ENCODE measurements at places on chromosomes 4 and X.

GRCh38 chr4:55549888-55550287 is 3.2 kb upstream of the CLOCK start:
- DNase-seq: no peak

DNA sequence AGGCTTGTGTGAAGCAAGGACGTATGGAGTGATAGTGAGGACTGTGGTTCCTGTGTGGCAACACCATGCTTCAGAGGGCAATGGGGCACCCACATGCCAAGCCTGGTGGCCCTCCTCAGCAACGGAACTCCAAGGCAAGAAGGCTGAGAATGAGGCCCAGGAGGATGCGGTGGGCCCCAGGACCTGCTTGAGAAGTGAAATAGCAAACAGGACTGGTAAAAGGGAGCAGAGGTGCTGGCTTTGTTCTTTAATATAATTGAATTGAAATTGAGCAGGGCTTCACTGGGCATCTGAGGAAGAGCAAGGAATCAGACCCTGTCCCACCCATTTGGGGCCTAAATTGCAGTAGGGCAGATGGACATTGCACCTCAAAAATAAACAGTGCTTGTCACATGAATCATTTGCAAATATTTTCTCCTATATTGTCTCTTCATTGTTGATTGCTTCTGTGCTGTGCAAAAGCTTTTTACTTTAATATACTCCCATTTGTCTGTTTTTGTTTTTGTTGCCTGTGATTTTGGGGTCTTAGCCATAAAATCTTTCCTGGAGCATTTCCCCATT is 2.3 kb downstream of the TMEM187 start:
- DNase-seq: no peak

DNA sequence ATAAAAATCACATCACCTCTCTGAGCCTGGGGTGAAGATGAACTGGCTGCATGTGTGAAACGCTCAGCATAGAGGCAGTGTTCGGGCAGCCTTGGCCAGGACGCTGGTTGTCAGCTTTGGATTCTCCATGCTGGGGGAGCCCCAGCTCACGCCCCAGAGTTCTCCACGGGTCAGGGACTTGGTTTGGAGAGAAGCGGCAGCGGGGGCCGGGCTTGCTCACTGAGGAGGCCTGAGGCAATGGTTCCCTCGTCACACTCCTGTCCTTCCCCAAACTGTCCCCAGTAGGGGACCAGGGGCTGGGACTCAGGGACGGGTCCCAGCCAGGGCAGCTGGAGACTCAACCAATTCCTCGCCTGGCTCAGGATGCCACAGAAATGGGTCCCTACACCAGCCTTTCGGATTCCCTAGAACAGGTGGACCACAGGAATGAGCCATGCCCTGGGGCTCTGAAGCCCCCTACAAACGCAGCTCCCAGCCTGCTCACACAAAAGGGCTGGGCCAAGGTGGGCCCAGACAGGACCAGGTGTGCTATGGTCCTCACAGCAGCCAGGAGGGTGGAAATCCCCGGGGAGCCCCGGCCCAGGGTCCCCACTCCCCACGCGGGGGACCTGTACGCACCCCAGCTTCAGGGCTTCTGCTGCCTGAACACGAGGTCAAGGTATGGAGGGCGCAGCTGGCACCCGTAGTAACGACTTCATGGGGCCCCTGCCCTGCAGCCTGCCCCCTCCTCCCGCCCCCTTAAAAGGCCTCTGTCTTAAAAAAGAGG is 1.4 kb downstream of the MXD4 start:
- no peak for DNase-seq

- no peak for DNase-seq
Measured at GRCh38 chr4:98519268-98519977, 139.0 kb downstream of the TSPAN5 start.

DNA sequence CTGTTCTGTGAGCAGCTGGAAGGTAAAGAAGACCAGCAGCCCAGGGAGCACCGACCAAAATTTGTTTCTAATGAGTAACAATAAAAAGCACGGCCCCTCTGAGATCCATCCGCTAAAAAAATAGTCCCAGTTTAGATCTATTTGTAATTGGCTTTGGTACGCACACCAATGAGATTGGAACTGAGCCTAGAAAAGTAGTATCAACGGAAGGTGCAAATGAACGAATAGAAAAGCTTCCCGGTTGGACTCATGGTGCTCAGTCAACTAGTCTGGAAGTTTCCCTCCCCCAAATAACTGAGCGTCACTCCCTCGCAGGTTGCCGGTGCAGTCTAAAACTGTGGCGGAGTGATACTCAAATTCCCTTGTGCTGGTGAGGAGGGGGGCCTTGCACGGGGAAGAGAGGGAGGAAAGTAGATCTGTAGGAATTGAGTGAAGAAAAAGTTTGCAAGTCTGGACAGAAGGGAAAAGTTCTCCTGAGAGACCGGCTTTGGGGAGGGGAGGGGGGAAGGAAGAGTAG is at the start of gene COL4A5:
COL4A5 (plus strand) TSS at position 413 of the 517 bp plus-strand sequence. CDS start 288 bp downstream, outside the sequence.
- no peak for DNase-seq

DNA sequence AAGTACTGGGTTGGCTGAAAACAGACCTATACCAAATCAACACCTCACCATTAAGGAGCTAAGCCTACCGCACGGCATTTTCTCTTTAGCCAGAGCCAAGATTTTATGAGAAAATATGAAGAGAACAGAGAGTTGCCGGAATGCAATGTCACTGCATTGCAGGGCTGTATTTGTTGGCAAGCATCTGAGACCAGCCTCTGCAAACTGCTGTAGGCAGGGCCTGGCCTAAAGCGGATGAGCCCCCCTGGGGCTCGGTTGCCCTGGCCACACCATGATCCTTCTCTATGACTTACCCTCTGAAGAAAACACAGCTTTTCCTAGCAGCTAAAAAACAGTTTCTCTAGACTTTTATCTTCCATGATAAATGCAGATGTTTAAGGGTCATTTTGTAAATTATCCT is 120.5 kb upstream of the SORBS2 start:
- DNase-seq: no peak

- no peak for DNase-seq
Measured at GRCh38 chr4:150235808-150236271, 157.6 kb downstream of the DCLK2 start.

DNA sequence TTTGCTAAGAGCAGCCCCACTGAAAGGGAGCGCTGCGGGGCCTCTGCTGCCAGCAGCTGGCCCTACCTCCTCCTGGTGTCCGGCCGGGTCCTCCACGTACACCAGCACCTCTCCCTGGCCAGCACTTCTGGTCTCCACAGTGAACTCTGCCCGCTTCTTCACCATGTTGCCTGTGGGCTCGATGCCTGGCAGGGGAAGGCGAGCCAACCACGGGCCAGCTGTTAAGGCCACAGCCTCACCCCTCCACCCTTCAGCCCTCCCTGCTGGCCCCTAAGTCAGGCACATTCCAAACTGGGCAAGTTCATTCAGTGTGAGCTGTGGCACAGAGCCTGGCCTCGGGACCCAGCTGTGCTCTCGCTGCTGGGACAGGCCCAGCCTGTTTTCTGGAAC is 7.8 kb downstream of the FLNA start:
- DNase-seq: no peak

DNA sequence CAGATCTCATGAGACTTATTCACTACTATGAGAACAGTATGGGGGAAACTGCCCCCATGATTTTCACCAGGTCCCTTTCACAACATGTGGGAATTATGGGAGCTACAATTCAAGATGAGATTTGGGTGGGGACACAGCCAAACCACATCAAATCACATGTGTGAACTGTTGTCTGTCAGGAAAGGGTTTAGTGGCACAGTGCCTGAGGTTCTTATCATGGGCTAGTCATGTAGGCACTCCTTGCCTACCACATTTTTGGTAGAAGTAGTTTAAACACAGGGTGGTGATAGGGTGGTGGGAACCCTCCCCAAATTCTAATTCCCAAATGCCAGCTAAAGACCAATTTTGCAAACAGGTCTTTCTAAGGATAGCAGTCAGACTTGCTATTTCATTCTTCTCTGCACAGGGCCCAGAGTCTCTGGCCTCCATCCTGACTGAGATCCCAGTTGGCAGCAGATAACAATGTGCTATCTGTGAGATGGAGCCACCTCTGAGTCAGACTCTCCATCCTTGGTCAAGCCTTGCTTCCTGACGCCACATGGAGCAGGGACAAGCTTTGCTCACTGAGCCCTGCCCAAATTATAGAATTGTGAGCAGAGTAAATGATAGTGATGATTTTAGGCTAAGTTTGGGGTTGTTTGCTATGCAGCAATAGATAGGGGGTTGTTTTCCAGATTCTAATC is 33.5 kb upstream of the SETD7 start:
- DNase-seq: no peak

GRCh38 chr4:173802662-173803022 is 272.6 kb upstream of the HAND2 start:
- DNase-seq: no peak

GRCh38 chr4:6116696-6117285 is 83.6 kb downstream of the JAKMIP1 start:
- DNase-seq: no peak

GRCh38 chr4:154779362-154779947 is 1.6 kb upstream of the RBM46 start:
- no peak for DNase-seq

GRCh38 chrX:97538745-97539144 is 655.0 kb downstream of the RPA4 start:
- DNase-seq: no peak

DNA sequence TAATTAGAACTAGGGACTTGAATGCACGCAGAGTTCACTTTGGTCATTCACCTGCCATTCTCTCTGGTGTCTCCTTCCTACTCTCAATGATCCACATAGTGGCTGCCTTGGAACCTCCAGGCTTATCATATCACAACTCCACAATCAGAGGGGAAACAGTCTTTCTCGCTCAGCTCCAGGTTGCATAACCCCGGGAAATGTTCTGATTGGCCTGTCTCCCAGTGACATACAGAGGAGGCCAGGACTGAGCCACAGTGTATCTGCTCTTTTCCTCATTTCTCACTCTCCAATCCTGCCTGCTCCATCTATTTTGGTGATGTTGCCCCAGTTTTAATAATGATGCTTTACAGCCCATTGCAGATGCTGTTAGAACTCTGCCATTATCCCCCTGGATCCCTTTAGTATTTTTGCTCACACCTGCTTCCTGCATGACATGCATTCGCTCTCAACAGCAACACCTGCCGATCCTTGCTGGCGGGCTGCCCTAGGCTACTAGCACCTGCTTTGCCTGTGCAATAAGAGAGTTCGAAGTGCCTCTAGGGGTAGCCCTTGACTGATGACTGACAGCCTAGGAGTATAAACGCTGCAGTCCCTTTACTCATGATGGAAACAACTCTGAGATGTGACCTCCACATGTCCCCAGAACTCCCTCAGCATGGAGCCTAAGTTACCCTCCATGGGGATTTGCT is 211.3 kb upstream of the RPS6KA3 start:
- no peak for DNase-seq

DNA sequence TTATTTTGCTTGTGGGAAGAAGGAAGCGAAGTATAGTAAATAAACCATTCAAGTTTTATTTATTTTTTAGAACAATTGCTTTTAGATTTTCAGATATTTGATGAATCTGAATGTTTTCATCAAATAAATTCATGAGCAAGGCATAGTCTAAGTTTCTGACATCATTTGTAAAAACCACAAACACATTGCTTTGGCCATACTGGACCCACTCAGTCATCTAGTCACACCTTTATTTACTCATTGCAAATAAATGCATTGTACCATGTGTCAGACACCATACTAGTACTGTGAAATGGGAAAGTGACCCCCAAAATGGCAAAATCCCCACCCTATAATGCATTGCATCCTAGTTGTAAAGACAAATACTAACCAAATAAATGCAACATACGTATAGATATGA is 449.1 kb upstream of the SMIM31 start:
- no peak for DNase-seq

DNA sequence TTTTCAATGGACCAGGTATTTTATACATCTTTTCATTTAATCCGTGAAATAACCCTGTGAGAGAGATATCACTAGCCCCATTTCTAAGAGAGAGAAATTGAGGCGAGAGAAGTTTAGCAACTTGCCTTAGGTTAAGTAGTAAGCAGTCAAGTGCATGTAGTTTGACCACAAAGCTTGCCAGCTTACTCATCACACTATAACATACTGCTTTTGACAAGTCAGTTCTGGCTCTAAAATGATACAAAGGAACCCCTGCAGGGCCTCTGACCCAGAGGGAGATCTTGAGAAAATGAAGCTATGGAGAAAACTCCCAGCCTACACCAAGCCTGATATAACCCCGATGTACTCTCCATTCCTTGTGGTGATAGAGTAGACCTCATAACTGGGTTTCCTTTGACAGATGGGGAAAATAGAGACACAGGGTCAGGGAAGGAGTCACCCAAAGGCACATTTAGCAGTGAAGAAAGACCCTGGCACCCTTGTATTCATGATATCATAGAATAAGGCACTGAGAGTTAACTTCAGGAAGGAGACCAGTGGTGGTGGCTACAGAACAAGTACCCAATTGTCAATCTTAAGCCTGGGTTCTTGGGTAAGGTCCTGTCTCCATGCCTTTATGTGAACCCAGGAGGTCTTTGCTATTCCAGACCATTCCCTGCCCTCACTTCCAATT is 60.2 kb upstream of the MSN start:
- no peak for DNase-seq

DNA sequence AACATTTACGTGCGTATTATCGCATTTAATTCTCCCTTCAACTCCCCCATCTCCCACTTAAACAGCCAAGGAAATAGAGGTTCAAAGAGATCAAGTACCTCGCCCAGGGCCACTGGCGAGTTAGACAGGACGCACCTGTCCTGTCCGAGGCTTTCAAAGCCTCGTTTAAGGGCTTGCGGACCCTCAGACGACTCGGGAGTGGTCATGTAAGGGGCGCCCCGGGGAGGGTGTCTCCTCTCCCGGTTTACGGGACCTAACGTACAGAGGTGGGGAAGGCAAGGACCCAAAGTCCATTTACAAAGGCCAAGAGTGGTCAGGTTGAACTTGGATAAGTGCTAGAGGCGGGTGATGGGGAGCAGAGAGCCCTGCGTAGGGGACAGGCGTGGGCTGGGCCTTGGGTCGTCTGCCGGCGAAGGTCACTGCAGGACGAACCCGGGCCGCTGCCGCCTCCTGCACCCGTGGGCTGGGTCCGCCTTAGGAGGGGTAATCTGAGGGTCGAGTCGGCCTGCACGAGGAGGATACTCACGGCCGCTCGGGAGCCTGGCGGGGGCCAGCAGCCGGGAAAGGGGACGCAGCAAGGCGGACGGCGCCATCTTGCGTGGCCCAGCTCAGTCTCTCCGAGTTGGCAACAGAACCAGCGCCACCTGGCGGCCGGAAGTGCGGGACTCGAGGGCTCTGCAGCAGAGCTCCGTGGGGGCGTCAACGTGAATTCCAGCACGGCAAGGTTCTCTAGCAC is 5.9 kb upstream of the NAA15 start:
- DNase-seq: peak; percentile 100

GRCh38 chr4:73922766-73923630 is 53.8 kb downstream of the CXCL1 start:
- no peak for DNase-seq

- no peak for DNase-seq
Measured at GRCh38 chr4:67038228-67038566, 507.1 kb downstream of the CENPC start.
